ENCODE measurements at places on chromosomes 7 and 10.

GRCh38 chr7:11895337-11895736, 63.3 kb upstream of the THSD7A start:
- DNase-seq: no peak

DNA sequence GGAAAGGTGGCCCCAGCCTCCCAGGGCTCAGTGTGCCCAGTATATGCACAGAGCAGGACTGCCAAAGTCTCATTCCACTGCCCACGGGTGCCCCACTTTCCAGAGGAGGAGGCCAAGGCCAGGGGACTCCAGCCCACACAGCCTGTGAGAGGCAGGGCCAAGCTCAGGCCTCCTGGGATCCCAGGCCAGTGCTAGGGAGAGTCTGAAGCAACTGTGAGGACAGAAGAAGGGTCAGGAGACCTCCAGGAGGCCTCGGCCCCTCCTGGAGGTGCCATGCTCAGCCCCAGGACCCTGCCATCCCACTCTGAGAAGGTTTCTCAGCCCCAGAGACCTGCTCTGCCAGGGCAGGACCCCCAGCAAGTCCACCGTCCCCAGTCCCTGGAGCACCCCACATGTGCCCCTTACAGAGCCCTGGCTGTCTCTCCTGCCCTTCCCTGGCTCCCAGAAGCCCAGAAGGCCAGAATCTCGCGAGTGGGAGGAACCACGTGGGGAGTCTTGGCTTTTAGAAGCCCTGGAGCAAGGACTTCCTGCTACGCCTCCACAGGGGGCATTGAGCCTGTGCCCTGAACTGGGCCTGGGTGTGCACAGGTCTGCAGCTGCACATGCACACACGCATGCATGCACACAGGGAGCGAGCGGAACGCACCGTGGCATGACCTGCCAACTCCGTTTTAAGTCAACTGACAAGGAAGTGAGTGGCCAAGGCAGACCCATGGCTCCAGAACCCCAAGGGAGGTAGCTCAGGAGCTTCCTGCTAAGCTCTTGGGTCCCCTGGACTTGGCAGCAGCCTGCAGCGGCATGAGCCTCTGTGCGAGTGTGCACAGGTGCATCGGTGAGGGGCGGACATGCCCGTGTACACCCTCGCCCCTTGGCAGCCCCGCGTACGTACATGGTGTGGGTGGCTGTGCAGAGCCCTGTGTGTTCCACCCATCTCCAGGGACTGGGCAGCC, 33.6 kb downstream of the ZCCHC24 start:
- no peak for DNase-seq

- DNase-seq: no peak
These were observed 23.0 kb downstream of the ZNF33B start for GRCh38 chr10:42615419-42615818.

DNA sequence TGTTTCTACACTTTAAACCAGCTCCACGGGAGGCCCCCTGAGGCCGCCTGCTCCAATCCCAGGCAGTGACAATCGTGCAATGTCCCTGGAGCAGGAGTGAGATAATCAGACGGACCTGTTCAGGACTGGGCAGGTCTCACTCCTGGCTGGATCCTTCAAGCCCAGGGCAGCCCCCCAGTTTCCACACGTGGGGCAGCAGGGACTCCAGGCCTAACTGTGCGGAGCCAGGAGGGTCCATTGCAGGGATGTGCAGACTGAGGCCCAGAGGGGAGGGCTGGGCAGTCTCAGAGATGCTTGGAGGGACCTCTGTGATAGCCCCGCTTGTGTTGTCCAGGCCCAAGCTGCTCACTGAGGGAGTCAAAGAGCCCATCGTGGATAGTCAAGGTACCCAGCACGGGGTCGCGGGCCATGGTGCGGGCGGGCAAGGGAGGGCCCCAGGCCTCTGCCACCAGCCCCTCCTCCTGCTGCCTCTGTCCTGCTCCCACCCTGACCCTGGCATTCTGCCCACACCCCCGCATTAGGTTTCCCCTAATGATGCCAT, 110.5 kb upstream of the KCTD7 start:
- no peak for DNase-seq

- DNase-seq: no peak
These were observed 9.8 kb downstream of the NOD1 start for GRCh38 chr7:30468791-30469190.

GRCh38 chr10:17344206-17344605, 110.2 kb downstream of the ST8SIA6 start:
- DNase-seq: peak; percentile 32

DNA sequence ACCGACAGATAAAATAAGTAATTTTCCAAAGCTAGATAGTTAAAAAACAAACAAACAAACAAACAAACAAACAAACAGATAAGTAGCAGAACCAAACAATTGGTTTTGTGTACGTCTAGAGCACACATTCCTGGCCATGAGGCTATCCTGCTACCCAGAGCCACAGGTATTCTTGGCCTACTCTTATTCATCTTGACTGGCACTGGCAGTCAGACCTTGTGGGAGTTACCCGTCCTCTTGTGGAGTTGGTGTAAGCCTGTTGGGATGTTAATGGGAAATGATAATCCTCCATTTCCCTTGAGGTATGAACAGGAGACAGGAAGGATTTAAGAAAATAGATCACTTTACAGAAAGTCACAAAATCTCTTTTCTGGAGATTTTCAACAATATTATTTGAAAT, 142.4 kb upstream of the MEOX2 start:
- no peak for DNase-seq

DNA sequence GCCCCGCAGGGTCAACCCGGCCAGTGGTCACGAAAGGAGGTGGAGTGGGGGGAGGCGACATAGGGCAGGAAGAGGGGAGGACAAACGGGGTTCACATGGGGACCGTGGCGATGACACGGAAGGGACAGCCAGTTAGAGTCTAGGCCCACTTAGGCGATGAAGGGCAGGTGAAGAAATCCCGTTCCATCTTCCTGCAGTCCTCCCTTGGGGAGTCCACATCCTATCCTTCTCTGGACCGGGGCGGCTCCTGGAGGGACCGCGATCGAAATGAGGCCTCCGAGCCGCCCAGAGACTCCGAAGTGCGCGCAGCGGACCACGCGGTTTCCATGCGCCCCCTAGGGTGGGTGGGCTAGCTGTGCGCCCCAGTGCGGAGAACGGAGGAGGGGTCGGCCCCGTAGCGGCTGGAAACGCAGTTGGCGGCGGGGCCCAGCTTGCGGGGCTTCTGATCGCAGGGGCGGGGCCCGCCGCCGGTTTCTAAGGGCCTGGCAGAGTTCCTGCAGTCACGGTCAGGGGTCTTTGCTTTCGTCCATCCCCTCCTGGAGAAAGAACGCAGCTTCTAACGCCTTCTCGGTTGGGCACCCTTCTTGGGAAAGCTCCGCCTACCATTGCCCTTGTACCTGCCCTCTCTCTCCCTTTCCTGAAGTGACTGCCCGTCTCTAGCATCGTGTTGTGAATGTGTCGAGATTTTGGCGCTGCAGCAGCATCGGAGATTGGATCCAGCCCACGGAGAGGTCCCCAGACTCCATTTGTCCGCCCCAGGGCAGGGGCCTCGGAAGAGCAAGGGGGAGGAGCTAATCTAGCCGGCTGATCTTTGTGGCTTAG, 17.9 kb upstream of the TMEM225B start:
- DNase-seq: no peak

DNA sequence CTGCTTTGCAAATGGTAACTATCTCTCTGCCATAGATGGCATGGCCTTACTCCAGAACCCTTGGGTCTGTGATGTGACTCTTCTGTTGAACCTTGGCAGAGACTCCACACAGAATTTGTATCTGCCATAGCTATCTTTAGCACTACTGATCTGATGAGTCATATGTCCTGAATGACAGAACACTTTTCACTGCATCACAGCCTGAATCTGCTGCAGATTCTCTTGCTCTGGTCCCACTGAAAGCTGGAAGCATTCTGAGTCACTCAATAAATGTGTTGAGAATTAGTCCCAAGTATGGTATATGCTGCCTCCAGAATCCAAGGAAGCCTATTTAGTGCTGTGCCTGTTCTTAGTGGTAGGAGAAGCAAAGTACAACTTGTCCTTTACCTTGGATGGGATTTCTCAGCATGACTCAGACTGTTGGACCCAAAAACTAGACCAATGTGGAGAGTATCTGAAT, 39.5 kb upstream of the ANKRD1 start:
- no peak for DNase-seq

- no peak for DNase-seq
These were observed 1.3 kb downstream of the TMEM60 start for GRCh38 chr7:77796960-77797359.

DNA sequence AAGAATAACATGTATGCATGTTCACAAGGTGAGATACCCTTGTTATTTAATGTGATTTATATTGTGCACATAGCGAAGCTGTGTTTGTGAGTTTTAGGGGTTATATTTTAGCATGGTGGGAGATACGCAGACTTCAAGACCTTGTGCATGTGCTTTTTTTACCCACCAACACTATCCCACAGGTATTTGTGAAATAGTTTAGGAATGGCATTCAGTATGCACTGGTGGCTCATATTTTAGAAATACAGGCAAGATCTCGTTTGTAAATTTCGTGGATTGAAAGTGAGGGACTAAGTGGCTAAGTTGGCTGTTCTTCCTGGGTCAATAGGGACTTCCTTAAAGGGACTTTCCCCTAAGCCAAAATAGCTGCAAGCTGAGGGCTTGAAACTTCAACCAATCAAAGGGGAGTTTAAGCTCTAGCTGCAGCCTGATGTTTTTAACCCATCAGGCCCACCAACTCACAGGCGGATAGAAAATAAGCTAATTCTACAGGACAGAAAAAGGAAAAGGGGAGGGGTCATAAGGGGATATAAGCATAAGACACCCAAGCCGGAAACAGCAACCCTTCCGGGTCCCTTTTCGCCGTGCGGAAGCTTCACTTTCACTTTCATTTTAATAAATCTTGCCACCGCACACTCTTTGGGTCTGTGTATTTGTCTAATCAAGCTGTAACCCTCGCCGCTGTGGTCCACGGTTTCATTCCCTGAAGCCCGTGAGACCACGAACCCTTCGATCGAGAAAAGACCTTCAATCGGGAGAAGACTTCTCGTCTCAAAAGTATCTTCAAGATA, 291.0 kb downstream of the GPR158 start:
- peak; percentile 79 for DNase-seq

GRCh38 chr10:125824736-125825135, 1.4 kb downstream of the BCCIP start:
- DNase-seq: no peak

- DNase-seq: no peak
These were observed 12.8 kb downstream of the PRXL2A start for GRCh38 chr10:80421050-80421706.

- no peak for DNase-seq
These were observed 708.9 kb downstream of the POM121L12 start for GRCh38 chr7:53744403-53744760.

DNA sequence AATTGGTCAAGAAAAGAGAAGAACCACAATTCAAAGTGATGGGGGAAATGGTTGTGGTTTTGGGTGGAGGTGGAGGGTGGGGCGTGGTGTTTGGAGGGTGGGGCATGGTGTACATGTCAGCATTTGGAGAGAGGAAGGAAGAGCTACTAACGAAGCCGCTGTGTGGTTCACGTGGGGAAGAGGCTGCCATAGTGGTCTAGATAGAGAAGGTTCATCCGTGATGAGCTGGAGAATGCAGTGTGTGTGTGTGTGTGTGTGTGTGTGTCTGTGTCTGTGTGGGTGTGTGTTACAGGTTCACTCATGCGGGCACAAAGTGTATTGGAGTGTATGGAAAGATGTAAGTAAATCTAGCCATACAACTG, 6.1 kb upstream of the VCL start:
- peak; percentile 62 for DNase-seq

DNA sequence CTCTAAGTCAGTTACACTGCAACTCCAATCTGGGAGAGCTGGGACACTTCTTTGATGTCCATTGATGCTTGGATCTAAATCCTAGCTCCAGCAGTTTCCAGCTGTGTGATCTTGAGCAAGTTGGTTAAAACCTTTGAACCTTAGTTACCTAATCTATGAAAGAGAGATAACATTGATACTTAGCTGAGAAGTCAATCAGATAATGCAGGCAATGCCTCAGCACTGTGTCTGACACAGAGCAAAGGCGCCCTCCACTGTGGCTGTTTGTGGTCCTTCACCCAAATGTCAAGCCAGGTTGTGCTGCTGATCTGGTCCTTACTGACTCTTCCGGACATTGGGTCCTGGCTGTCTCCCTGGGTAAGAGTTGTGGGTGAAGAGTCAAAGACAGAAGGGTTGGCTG, 20.2 kb downstream of the DNTT start:
- DNase-seq: no peak

GRCh38 chr7:155984609-155985405, 172.5 kb upstream of the SHH start:
- DNase-seq: no peak

DNA sequence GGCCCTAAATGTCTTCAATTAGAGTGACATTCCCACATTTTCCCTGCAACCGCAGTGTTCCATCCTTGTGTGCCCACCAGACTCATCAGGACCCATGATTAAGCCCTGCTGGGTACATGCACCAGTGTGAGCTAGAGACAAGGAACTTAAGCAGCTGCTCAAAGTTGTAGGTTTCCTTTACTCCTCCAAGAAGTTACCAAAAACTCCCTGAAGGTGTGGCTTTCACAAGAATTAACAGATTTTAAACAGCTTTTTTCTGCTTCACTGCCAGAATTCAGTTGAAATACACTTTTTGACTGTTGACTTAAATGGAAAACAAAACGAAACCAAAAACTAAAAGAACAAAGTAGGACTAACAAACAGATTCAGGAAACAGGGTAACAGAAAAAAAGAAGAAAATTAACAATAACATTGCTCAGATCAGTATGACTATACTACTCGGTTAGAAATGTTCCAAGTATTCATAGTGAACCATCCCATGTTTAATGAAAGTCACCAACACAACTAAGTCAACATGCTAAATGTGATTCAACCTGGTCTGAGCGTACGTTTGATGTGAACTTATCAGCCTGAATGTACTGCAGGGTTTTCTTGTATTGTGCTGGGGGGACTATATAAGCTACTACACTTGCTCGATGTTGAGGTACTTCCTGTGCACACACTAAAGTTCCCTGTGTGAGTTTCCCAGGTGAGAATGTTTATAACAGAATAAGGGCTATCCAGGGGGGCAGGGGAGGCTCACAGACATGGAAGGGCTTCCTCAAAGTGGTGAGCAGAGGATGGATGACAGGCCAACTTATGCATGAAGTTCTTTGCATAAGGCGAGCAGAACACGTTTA, 22.2 kb downstream of the SLC37A3 start:
- DNase-seq: no peak

- DNase-seq: no peak
These were observed 337.1 kb upstream of the FOXK1 start for GRCh38 chr7:4345004-4345403.

- DNase-seq: no peak
These were observed 353.5 kb upstream of the HPS1 start for GRCh38 chr10:98800263-98800662.

GRCh38 chr7:38842746-38843145, 66.2 kb downstream of the VPS41 start:
- no peak for DNase-seq

- no peak for DNase-seq
These were observed 33.1 kb downstream of the VPS50 start for GRCh38 chr7:93265220-93265619.

DNA sequence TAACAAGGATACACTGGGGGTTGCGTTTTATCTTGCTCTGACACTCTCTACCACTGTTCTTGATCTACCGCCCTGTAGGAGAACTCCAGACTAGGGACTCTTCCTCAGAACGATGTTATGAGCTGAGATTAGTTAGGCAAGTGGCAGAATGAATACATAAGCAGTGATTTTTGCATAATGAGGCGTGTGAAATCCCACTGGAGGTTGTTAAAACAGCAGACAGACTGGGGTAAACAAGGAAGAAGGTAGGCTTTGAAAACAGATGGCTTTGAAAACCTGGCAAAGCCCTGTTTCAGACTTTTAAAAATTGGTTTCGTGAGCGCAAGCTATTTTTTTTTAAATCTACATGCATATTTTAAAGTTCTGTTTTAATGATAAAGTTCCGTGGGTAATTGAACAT, 785.2 kb downstream of the TYW1 start:
- no peak for DNase-seq

- no peak for DNase-seq
These were observed 872 bp downstream of the FAM131B start for GRCh38 chr7:143361552-143362130.

Data from RPMI8226 (cell line).